ENCODE measurements at places on chromosomes 16 and 17. TPM values are rescaled to one million over a fixed set of nuclear protein-coding genes. Genes with fewer than 3 reads are reported as not detected.

- DNase-seq: no peak
Observed at GRCh38 chr17:81910840-81911276, 341 bp downstream of the PCYT2 start.

DNA sequence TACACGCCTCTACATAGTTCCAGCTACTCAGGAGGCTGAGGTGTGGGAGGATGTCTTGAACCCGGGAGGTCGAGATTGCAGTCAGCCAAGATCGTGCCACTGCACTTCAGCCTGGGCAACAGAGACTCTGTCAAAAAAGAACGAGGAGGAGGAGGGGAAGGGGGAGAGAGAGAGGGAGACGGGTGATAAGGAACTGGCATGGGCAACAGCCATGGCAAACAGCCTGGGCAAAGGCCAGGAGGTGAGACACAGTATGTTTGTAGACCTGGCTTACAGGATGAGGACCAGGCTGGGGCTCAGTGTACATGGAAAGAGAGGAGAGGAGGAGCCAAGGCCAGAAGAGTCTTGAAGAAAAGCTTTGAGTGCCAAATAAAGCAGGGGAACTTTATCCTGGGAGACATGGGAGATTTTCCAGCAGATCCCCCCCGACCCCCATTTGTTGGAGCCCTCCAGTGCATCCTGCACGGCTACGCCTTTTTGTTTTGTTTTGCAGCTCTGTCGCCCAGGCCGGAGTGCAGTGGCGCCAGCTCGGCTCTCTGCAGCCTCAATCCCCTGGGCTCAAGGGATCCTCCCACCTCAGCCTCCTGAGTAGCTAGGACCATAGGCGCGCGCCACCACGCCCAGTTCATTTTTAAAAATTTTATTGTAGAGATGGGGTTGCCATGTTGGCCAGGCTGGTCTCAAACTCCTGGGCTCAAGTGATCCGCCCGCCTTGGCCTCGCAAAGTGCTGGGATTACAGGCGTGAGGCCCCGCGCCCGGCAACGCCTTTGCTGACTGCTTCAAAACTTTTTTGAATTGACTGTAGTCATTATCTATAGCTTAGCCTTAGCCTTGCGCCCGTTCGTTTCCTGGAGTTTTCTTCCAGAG lies 1.3 kb upstream of the ALKBH5 start:
- no peak for DNase-seq

DNA sequence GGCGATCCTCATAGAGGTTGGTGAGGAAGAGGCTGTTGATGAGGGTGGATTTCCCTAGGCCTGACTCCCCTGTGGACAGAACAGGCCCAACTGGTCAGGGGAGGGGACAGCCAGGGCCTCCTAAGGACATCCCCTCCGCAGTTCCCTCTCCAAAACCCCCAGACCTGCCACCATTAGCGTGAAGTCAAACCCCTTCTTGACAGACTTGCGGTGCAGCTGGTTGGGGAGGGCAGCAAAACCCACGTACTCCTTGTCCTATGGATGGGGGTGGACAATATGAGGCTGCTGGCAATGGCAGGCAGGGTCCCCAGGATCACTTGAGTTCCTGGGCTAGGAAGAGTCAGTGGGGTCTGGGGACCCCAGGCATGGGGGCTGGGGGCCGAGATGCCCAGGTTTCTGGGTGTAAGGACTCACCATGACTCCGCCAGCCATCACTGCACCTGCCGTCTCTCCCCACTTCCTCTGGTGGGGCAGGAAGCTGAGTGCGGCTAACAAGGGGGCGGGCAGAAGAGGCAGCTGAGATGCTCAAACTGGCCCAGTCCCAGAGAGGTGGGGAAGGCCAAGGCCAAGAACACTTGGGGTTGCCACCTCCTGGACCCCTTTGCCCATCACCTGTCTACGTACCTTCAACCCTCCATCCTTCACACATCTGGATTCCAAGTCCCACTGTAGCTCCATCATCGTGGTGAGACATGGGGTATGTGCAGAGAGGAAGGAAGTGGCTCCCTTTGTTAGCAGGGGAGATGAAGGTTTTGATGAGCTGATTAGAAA lies at the start of gene SEPTIN1:
Gene SEPTIN1, minus strand, starts transcription at position 451 of the 771 bp plus-strand sequence. Its CDS starts 19 bp downstream, at position 432.
- DNase-seq: no peak

GRCh38 chr17:37191219-37191618 lies 184.6 kb upstream of the C17orf78 start:
- no peak for DNase-seq

EFCAB13 gene
- total RNA-seq: 3.3 TPM

DNA sequence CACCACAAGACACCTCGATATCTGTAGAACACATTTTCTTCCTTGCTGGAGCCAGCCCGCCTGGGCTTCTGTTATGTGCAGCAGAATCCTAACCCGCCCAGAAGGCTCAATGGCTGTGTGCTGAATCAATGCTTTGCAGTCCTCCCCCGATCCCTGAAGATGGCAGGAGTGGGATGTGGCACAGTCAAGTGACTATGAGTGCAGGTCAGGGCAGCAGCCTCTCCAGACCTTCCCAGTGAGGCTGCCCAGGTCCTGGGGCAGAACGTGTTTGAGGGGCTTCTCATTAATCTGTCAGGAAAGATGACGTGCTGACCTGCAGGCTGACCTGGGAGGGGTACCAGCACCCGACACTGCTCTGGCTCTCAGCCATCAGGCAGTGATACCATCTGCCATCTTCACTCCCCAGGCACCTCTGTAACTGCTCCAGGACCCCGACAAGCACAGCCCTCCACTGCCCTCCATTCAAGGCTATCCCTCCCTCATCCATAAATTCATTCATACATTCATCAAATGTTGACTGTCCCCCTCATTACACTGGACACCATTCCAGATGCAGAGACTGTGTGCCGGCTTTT lies 35.2 kb downstream of the LRRC75A start:
- peak; percentile 39 for DNase-seq

GRCh38 chr17:41223821-41224220 lies 2.6 kb upstream of the KRTAP9-2 start:
- no peak for DNase-seq

GRCh38 chr17:44221084-44221861 lies 1.8 kb upstream of the UBTF start:
- peak; percentile 92 for DNase-seq

CNTD1 gene
- not detected for total RNA-seq

- DNase-seq: peak; percentile 84
Observed at GRCh38 chr16:180101-180675, at the start of gene HBQ1. Gene HBQ1 (plus strand): TSS chr16:180459. CDS start chr16:180487, 28 bp downstream.

DNA sequence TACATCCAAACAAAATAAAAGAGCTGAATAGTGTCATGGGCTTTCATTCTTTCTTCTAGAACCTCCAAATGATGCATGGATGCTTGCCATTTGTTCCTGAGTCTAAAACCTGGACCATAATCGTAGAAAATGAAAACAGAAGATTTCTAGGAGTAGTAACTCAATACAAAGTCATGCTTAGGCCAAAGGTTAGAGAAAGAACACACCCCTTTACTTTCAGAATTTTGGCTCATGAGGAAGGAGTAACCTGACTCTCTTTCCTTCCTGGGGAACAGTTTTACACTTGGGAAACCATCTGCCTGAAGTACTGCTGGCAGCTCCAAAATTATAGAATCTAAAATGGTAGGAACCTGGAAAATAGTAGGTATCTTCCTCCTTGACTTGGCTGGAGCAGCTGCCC lies 137.2 kb downstream of the SNX11 start:
- no peak for DNase-seq

DNA sequence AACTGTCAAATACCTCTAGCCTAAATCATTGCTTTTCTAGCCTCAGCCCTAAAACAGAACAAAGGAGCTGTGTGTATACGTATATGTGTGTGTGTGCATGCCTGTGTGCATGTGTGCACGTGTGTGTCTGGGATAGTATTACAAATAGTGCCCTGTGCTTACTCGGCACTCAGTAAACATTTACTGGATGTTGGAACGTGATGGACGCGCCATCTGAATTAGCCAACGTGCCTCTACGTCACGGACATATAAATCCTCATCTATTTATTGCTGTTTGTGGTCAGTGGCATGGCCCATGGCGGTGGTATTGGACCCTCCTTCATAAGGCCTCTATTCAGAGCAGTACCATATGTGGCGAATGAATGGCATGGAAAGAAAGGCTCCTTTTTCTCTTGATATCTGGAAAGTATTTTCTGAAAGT lies 37.5 kb downstream of the WWP2 start:
- DNase-seq: no peak

GRCh38 chr17:30413109-30413508 lies 34.4 kb downstream of the CPD start:
- DNase-seq: no peak

DNA sequence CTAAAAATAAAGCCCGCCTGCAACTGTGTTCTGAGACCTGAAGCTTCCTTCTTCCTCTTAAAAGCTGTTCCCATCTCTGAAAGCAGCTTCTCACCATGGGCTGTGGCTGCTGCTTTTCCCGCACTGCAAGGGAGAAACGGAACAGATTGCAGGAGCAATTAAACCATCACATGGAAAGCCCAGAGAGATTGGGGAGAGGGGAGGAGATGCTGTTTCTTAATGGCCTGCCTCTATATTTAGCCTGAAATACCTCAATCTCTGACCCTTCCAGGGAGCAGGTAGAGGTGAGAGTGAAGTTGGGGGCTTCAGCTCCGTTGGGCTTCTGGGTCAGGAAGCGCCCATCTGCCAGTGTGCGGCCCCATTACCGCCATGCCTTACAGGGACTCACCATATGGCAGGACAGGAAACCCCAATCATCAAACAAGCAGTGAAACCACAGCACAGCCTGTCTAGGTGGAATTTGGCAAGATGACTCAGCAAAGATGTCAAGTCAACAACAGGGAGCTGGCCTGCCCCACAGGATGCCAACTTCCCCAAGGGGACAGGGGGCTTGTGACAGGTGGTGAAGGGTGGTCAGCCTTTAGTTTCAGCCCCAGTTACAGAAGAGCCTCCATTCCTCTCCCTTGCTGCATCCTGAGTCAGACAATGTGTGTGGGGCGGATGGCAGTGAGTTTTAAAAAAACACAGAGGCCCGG lies 286.6 kb upstream of the CCL2 start:
- DNase-seq: peak; percentile 23

DOC2A gene
- 4.2 TPM for total RNA-seq

DNA sequence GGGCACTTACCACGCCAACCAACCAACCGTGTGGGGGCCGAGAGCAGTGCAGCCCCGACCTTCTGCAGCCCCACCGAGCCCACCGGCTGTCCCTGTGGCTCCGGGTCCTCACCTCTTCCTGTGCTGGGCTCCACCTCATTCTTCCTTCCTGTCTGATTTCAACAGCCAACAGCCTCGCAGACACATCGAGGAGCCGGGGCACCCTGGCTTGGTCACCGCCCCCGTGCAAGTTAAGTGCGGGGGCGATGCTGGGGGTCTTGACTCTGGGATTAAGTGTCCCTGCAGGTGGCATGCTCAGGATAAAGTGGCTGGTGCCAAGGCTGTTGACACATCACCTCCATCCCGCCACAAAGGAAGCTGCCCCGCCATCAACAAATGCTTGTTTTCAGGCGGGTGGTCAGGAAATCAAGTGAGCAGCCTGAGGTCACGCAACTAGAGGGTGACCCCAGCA lies at the start of gene NLRC3:
Gene NLRC3, minus strand, starts transcription at position 102 of the 451 bp plus-strand sequence. CDS start 12,367 bp downstream, outside the sequence.
- DNase-seq: no peak

DNA sequence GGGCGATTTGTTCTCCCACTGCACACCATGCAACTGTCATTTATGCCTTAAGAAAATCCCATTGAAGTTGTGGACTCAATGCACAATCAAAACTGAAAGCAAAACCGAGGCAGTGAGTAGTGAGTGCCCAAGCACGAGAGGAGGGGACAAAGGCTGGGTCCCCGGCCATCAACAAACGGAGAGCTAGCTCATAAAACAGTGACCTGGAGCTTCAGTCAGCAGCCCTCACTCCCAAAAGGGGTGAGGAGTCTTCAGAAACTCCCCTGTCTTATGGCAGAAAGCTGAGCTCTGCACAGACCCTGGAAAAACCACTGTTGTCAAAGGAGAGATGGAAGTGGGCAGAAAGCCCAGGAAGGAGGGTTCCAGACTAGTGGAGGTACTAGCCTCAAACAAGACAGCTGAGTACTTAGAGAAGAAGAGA lies 96.9 kb downstream of the ADCY9 start:
- no peak for DNase-seq

MAFG gene
- total RNA-seq: 30.6 TPM

DNA sequence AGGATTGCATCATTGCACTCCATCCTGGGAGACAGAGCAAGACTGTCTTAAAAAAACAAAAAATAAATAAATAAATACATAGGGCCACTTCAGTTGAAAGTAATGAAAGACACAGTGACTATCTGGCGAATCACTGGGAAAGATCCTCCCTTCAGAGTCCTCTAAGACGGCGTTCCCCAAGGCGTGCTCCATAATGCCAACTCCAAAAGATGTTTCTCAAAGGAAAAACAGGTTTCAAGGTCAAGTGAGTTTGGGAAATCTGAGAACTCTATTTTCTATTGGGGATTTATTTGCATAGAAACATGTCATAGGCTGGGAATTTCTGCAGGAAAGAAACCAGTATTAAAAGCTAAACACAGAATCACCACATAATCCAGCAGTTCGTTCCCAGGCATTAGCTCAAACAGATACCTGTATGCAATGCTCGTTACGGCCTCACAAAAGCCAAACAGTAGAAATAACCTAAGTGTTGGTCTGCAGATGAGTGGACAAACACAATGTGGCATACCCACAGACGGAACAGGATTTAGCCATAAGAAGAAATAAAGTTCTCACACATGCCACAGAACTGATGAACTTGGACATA lies 7.9 kb downstream of the KLHDC4 start:
- DNase-seq: no peak

DNA sequence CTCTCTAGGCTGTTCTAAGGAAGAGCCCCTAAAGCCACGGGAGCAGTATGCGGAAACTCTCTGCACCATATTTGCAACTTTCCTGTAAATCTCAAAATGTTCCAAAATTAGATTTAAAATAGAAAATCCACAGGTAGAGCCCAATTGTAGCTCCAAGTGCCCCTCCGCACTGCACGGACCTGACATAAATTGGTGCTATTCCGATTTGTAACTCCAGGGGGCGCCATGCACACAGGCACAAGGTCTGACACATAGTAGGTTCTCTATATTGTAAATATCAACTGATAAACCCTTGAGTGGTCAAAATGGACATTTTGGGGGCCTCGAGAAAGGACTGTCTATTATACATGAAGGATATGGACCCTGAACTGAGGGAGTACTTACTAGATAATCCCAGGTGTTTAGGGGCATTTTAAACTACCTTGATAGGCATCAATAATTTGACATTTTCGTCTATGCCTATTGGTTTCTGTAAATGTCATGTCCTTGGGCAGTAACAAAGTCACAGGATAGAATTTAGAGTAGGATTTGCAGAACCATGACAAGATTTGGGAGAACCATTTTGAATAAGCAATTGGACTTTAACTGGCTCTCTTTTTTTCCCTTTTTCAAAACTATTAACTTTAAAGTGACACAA lies 36.6 kb upstream of the TMEM132E start:
- DNase-seq: no peak

- DNase-seq: no peak
Observed at GRCh38 chr16:19746561-19746960, 28.5 kb downstream of the IQCK start.

GRCh38 chr17:49508866-49509587 lies 13.9 kb downstream of the NGFR start:
- DNase-seq: no peak

GRCh38 chr17:82152114-82152513 lies 54.1 kb upstream of the FASN start:
- no peak for DNase-seq
